AML-193 (cell line): ENCODE measurements at places on chromosomes 11 and 22.
A peak's percentile ranks its signal among the peaks of the same experiment; 100 is the strongest.

- no peak for DNase-seq
These were observed 67.8 kb downstream of the RBFOX2 start for GRCh38 chr22:35960854-35961253.

DNA sequence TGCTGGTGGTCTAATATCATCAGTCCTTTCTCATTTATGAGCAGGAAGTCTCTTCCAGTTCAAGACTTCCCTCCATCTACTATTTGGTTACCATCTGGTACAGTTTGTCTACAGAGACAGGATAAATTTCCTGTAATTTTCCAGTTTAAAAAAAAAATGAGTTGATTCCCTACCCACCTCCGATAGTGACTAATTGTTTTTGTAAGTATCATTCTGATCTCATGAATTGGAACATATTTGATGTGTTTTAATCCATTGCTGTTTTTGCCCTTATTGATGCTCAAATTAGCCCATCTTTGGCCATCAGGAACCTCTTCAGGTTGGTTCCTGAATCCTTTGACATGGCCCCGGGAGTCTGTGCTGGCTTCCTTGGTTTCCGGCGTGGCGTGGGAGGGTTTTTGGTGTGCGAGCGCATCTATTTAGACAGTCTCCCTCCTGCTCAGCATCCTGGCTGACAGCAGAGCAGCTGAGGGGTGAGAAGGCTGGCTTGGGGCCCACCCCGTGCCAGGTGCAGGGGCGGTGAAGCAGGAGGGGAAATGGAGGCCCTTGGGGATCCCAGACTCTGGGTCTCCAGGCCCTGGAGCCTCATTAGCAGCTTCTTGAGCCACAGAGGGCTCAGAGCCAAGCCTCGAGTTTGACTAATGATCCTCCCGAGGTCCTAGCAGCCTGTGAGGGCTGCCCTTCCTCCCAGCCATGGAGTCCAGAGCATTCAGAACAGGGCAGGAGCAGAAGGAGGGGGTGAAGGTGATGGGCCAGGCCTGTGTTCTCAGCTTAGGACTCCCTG, 6.8 kb downstream of the OMP start:
- no peak for DNase-seq

GRCh38 chr11:6357222-6357621, 33.1 kb upstream of the SMPD1 start:
- no peak for DNase-seq

GRCh38 chr11:118644496-118644895, 35.0 kb downstream of the TREH start:
- no peak for DNase-seq

DNA sequence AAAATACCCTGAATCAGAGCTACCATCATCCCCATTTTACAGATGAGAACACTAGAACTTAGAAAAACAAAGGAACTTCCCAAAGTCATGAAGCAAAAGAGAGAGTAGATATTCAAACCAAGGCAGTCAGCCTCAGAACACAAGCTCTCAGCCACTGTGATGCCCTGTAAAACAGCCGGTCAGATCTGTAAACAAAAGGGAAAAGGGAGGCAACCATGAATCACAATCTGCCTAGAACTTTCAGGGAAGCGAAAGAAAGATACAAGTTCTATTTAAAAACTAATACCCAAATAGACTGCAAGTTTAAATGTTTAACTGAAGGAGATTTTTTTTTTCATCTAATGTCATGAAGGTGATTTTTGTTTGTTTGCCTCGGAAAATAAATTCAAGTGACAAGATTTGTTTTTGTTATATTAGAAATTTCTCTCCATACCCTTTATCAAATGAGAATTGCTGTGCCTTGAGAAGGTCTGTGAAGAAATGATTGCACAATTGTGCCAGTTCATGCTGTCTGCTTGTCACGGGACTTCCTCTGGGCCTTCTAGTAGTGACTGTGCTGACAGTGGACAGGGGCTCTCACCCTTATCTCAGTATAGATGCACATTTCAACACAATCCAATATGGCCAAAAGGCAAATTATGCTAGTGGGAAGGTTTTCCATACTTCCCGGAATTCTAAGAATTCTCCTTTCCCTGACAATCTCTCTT, 11.7 kb downstream of the SAA1 start:
- DNase-seq: peak; percentile 68

DNA sequence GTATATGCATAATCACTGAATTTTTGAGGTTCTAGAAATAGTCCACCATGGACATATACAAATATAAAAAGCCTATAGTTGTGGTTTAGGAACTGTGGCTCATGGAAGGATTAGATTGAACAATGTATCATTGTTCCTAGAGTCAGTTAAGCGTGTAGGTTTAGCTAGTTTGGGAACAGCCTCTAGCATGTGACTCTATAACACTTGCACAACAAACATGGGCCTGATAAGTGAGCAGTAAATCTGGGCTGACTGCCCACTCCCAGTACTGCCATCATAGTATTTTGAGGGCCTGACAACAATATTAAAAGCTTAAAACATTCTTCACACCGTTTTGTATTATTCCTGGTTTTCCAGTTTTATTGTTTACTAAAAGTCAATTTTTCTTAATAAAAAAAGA, 47.0 kb downstream of the YAP1 start:
- DNase-seq: no peak

GRCh38 chr11:125971618-125972017, 25.8 kb downstream of the VSIG10L2 start:
- DNase-seq: no peak

- DNase-seq: no peak
These were observed 30.0 kb downstream of the NNMT start for GRCh38 chr11:114326151-114326550.

DNA sequence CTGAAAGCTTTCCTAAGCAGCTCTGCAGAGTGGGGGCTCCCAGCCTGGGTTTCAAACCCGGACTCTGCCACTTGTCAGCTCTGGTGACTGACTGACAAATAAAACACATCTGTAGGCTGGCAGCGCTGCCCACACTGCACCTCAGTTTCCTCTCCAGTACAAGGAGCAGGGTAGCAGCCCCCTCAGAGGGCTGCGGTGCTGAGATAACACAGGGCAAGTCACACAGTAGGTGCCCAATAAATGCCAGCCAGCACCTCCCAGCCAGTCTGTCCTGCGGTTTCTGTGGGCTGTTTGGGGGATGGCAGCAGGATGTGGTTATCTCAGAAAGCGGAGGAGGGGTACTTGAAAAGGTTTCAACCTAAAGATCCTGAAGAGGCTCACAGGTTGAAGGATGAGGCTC, 1.5 kb downstream of the SYT12 start:
- no peak for DNase-seq

- DNase-seq: no peak
These were observed 788 bp downstream of the CD82 start for GRCh38 chr11:44565953-44566949.

DNA sequence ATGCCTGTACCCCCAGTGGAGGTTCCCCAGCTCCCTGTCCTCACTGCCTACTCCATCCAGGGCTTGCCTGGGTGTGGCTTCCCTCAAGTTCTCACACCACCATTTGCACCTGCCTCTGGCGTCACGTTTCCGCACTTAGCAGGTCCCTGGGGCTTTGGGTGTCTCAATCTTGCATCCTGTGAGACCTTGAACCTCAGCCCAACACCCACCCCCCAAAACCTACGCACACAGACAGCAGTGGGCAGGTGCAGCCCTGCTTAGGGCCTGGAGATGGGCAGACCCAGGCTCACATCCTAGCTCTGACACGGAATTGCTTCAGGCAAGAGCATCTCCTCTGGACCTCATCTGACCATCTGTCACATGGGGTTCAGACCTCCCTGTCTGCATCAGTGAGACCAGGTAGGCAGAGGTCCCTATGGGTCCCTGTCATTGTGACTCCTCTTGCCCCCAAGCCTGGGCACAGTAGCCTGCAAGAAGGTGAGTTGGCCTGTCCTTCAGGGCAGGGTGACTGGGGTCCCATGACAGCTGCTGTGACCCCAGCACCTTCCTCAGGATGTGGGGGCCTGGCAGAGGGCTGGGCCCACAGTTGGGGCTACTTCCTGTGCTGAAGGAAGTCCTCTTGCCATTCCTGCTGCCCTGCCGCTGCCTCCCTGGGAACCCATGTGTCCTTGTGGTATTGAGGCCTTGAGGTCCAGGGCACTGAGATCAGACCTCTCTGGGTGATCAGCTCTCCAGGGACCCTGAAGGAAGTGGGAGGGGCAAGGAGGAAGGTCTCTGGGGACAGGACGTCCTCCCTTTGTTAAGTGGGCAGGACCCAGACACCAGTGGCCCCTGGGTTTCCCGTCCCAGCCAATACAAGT, 2.0 kb downstream of the SIPA1 start:
- peak; percentile 49 for DNase-seq

DNA sequence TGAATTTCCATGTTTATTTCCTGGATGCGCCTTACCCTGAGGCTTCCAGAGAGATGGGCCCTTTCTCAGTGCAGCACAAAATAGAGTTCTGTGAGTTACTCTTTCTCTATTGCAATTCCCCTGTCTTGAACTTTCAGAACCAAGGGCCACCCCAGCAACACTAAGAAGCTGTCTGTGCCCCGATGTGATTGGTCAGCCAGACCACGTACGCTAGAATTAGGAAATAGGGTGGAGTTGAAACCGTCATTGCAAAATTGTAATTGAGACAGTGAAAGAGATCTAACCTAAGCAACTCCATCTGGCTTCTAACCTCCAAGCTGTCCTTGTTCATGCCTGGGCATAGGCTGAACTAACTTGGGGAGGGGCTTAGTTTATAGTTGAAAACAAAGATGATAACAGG, 981.3 kb downstream of the OPCML start:
- no peak for DNase-seq

- no peak for DNase-seq
These were observed 20.2 kb upstream of the ST14 start for GRCh38 chr11:130139401-130139800.

DNA sequence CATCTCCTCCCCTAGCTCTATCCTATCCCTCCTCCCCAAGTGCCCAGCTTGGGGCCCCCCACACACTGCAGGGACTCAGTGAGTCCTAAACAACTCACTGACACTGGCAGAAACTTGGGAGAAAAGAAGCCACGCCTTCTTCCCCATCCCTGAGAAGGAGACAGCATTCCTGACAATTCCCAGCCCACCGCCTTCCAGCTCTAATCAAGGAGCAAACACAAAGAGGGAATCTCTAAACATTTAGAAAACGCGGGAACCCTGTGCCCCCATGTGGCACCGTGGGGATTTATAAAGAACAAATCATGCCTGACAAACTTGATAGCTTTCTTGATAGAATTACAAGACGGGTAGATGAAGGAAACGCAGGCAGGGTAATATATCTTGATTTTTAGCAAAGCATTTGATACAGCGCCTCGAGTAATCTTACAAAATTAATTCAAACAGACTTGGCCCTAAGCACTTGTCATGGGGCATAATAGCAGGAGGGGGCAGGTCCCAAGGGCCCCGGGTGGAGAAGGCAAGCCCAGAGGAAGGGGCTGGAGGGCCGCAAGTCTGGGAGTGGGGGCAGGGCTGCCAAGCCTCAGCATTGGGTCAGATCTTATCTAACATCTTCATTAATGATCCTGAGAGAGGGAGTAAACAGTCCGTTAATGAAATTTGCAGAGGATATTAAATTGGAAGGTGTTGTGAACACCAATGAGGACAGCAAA, 4.5 kb downstream of the CHST1 start:
- no peak for DNase-seq

DNA sequence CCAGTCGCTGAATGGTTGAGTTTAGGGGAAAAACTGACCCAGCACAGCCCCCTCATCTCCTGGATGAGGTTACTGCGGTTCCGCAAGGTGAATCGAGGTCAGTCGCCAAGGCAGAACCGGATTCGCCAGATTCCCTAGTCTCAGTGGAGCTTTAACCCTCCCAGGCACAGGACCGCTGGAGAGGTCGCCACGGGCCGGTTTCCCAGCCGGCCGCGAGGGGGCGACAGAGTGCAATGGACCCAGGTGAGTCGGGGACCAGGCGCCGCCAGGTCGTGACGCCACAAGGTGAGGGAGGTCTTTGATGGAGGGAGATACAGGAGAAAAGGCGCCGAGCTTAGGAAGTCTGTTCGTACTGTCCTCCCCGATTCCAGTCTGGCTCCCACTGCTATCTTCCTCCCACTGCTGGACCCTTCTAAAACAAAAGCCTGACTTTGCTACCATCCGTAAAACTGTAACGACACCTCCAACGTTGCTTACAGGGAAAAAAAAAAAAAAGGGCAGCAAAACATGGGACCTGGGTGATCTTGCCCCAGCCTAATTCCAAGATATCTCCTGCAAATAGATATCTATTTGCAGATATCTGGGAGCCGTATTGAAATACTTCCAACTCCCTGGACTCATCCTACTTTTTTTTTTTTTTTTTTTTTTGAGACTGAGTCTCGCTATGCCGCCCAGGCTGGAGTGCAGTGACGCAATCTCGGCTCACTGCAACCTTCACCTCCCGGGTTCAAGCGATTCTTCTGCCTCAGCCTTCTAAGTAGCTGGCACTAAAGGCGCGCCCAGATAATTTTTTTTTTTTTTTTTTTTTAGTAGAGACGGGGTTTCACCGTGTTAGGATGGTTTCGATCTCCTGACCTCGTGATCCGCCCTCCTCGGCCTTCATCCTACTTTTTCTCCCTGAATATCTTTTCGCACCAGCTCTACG, 1.4 kb upstream of the GGA1 start:
- peak; percentile 37 for DNase-seq

DNA sequence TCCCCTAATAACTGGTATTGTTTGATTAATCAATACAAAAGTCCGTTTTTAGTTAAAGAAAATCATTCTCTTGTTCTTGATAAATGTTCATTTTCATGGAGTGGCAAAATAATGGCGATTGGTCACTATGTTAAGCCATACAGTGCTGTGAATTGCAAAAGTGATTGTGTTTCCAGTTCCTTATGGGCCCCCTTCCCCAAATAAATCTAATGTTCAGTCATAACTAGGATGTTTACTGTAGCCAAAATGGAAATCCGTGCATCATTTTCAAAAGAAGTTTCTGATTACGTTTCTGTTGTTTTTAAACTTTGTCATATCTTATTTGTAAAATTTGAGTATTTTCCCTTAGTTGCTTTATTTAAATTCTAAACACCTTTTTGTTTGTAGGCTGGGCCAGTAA, 845 bp downstream of the RBM7 start:
- DNase-seq: no peak

DNA sequence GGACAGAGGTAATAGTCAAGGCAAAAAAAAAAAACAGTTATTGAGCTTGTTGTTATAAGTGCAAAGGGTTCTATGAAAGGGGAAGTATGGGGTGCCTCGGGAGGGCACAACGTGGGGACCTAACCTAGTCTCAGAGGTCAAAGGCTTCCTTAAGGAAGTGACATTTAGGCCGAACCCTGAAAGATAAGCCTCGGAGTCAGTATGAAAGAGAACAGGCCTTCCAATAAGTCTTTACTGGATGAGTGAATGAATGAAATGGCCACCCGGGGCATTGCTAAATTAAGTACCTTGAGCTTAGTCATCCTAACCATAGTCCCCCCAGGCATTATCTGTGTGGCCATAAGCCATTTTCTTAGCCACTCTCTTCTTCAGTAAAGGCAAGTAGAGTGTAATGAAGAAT, 19.7 kb downstream of the FLI1 start:
- peak; percentile 77 for DNase-seq

DNA sequence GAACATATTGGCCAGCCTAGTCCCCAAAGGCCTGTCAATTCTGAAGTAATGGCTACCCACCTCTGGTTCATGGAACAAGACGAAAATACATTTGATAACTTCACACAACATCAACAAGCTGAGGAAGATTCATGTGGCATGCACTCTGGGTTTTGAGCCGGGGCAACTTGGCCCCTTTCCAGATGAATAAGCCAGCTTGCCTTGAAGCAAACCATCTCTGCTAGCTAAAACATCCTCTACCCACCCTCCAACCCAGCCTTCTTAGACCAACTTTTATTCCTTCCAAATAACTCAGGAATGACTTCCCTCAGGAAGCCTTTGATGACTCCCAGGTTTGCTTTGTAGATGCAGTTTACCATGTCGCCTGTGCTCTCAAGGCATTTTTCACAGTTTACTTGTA, 94.4 kb downstream of the SLC1A2 start:
- no peak for DNase-seq

- no peak for DNase-seq
These were observed 1231.5 kb downstream of the JRKL start for GRCh38 chr11:97621282-97621681.
